ENCODE measurements at places on chromosomes 13 and 19.

- DNase-seq = no peak
These were observed 25.8 kb upstream of the TMEM255B start for GRCh38 chr13:113732961-113733950.

- no peak for DNase-seq
These were observed 129.8 kb downstream of the URI1 start for GRCh38 chr19:30071871-30072270.

DNA sequence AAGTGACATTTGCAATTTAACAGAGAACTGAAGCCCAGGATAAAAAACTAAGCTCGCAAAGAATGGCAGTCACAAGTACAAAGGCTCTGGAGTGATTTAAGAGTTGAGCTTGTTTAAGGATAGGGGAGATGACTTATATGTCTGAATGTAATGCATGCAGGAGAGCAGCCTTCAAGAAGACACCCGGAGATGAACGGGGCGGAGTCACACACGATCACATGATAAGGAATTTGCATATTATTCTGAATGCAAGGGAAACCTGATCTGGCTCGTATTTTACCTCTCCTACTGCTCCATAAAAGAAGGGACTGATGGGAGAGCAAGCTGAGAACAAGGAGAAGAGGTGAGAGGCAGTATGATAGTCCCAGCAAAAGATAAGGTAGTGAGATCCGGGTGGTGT is 12.9 kb downstream of the TBC1D4 start:
- DNase-seq = no peak

DNA sequence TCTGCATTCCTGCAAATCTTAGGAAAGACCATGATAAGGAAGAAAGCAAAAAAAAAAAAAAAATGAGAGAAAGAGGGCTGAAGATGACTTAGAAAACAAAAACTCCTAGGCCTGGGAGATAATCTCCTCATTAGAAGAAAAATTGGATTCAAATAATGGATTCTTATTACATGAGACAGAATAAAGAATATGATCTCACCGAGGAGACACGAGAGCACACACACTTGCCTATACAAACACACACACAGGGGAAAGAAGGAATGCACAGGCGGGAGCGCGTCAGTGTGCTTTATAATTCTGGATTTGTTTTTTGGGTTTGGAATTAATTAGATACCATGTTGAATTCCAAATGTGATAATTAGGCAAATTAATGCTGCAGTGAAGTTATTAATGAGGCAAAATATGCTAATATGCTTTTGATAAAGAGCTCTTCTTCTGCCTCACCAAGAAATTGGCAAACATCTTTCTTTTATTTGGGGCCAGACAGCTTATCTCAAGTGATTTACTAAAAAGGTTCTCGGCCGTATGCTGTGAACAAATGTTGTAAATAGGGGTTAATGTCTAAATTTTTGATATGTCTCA is 36.1 kb upstream of the PCDH8 start:
- DNase-seq = no peak

DNA sequence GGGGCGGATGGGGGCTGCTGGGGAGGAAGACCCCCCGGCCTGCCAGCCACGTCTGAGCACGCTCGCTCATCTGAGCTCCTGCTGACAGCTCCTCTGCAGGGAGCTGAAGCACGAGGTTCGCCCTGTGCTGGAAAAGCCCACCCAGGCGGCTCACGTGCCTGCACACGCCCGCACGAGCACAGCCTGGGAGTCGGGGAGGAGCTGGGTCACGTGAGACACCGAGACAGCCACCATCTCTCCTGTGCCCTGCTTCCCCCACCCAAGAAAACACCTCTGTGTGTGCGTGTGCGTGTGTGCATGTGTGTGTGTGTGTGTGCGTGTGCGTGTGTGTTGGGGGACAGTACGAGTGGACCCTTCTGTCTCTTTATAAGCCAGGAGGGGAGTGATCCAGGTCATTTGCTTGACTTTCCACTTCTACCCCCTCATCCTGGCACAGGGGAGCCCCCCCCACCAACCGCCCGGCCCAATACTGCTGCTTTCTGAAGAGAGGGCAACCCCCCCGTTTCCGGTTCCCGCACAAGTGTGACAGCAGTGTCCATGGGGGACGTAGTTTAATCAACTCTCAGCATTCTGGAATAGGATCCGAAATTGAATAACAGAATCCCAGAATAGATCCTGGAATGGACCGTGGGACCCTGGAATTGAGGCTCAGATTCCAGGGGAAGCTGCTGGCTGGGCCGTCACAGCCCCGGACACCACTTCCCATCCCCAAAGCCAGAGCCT is 42.5 kb downstream of the CELF5 start:
- DNase-seq = no peak

All from T-helper 2 cell treated with Interferon-gamma antibody and Interleukin-4, amounts not matched to agents 5 μg/mL and 100 μg/mL, for 36 hours (primary cell).